EH (cell line): ENCODE measurements at places on chromosomes 16 and 17.

- DNase-seq = no peak
Measured at GRCh38 chr16:23141033-23141432, 8.2 kb downstream of the USP31 start.

- peak; percentile 46 for DNase-seq
Measured at GRCh38 chr16:50338371-50339231, 30.2 kb downstream of the BRD7 start.

GRCh38 chr16:87953308-87954215, 2.3 kb downstream of the BANP start:
- no peak for DNase-seq

- no peak for DNase-seq
Measured at GRCh38 chr17:36094232-36094631, 4.3 kb upstream of the CCL3 start.

DNA sequence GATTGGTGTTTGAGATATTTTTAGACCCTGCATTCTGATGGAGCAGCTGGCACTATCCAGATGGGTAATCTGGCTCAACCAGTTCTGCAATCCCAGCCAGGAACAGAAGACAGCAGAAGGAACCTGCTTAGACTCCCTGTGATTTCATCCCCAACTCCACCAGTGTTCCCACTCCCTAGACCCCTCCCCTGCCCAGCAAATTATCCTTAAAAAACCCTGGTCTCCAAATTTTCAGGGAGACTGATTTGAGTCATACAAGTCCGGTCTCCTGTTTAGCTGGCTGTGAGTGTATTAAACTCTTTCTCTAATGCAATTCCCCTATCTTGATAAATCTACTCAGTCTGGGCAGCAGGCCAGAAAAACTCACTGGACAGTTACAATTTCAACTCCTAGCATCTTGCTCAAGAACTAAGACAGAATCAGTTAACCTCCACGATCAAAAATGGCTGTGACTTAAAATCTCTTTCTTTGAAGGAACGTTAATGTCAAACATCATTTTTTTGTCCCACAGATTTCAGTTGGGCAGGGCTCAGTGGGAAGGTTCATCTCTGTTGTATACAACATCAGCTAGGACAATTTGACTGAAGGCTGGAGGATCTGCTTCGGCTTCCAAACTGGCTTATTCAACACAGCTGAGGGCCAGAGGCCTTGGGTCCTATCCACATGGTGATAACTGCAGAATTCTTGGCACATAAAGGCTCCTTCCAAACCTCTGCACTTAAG, 4.9 kb upstream of the RBL2 start:
- peak; percentile 74 for DNase-seq

- DNase-seq = no peak
Measured at GRCh38 chr17:83075270-83075880, 4.0 kb upstream of the METRNL start.

DNA sequence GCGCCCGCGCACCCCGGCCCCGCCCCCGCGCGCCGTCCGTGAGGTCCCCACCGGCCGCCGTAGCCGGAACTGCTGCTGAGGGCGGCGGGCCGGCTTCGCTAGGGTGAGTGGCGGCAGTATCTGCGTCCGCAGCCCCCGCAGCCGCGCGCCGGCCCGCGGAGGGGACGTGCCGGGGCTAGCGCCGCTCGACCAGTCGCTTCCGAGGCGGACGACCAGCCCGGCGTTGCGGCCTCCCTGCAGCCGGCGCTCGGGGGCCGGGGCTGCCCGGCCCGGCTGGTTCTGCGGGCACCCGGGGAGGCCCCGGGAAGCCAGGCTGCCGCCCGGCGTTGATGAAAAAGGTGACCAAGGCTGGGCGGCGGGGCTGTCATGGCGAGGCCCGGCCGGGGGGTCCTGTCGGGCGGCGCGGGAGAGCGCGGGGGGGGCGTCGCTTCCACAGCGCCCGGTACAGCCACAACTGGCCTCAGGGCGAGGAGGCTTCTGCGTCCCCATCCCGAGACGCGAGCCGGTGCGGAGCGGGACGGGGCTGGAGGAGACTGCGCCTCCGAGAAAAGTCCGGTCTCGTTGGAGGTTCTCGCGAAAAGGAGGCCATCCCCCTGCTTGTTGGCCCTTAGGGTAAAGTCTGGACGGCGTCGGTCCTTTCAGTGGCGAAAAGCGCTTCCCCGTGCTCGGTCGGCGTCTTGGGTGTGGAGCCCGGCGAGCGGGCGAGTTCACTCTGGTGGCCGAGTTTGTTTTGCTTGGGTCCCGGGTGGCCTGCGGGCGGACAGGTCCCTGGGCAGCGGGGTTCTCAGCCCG, at the start of gene CRAMP1:
CRAMP1 (plus strand) TSS at position 41 of the 792 bp plus-strand sequence. CDS start 2,280 bp downstream, outside the sequence.
- DNase-seq = peak; percentile 18

DNA sequence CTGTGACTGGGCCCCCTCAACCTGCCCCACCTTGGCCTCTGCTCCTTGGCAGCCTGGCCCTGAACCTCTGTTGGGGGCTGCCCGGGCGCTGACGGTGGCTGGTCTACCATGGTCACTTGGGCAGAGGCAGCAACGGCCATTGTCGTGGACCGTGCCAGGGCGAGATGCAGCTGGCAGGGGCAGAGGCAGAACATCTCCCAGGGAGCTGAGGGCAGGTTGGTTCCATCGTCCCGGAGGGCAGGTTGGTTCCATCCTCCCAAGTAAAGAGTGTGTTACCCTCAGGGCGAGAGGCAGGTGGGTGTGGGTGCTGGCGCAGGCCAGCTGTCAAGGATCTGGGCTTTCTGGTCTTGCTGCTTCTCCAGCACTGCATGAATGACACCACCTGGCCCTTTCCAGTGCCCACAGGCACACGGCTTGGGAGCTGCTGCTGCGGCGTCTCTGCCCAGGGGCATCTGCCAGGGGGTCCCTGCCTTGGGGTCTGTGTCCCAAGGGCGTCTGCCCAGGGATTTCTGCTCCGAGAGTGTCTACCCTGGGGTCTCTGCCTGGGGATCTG, 12.0 kb downstream of the ACSF3 start:
- DNase-seq = no peak

- peak; percentile 43 for DNase-seq
Measured at GRCh38 chr17:62692721-62693431, 65.4 kb downstream of the MRC2 start.

DNA sequence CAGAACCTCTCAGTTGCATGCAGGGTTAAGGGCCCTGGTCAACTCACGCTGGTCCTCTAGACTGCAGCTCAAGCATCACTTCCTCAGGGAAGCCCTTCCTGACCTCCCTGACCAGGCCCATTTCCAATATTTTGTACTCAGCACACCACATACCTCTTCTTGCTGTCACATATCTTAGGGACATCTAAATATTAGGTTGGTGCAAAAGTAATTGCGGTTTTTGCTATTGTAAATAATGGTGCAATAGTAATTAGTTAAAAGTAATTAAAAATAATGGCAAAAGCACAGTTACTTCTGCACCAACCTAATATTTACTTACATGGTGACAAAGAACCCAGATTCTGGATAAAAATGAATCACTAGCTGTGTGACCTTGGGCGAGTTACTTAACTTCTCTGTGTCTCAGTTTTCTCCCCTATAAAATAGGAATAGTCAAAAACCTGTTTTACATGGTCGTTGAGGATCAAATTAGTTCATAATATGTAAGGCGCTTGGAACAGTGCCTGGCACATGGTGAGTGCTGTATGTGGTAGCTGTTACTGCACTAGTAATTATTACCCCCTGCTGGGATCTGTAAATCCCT, 177.4 kb downstream of the PRKCB start:
- DNase-seq = no peak

GRCh38 chr17:41029633-41030245, at the start of gene KRTAP1-4:
Gene KRTAP1-4, minus strand, starts transcription at chr17:41030195. Its CDS starts 117 bp downstream, at chr17:41030078.
- no peak for DNase-seq

DNA sequence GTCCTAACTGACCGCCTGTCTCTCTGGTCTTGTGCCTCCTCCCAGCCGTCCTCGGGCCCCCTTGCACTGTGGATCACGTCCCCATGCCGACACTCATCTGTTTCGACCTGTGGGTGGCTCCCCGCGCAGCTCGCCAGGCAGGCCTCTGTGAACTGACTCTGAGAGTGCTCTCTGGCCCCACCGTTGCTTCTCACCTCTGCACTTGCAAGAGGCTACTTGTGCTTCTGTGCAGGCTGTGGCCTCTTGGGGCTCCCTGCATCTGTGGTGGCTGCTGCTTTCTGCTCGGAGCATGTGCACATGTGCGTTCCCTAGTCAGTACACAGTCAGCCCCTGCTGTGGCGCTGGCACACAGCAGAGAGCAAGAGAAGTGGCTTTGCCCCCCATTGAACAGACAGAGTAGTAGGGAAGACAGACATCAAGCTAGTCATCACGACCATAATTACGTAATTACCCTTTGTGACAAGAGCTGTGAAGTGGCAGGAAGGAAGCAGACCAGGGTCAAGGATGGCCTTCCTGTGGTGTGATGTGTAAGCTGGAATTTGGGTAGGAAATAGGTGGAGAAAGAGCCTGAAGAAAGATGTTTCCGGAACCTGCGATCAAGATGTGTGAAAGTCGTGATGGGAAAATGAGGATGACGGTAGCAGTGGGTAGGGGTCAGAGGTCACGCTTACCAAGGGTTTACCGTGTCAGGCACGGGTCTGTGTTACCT, 256.0 kb upstream of the CACNG5 start:
- DNase-seq = peak; percentile 36

DNA sequence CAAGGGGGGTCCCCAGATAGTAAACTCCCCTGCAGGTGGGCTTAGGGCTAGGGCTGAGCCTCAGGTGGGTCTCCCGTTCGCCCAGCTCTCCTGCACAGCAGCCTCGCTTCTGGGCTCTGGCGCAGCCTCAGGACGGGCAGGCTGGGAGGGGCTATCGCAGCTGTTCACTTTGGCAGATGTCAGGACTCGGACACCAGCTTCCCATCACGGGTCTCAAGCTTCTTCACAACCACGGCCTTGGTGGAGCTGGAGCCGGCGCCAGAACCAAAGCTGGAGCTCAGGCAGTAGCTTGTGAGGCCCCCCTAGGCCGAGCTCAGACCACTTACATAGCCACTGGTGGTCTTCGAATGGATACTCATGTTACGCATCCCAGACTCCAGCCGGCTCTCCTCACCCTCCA, 26.0 kb downstream of the CLEC3A start:
- DNase-seq = no peak

- DNase-seq = peak; percentile 74
Measured at GRCh38 chr17:978103-979093, 1.2 kb downstream of the NXN start.

DNA sequence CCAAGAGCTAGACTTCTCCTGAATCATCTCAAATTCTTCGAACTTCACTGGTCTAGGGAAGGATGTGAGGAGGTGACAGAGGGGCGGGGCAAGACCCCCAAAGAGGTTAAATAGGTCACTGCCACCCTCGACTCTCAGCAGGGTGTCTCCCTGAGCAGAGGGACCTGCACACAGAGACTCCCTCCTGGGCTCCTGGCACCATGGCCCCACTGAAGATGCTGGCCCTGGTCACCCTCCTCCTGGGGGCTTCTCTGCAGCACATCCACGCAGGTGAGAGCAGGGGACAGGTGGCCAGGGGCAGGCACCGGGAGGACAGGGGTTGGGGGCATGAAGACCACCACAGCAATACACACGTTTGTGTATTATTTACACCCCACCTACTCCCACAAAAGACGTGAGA, 9.2 kb downstream of the CCL17 start:
- DNase-seq = no peak

DNA sequence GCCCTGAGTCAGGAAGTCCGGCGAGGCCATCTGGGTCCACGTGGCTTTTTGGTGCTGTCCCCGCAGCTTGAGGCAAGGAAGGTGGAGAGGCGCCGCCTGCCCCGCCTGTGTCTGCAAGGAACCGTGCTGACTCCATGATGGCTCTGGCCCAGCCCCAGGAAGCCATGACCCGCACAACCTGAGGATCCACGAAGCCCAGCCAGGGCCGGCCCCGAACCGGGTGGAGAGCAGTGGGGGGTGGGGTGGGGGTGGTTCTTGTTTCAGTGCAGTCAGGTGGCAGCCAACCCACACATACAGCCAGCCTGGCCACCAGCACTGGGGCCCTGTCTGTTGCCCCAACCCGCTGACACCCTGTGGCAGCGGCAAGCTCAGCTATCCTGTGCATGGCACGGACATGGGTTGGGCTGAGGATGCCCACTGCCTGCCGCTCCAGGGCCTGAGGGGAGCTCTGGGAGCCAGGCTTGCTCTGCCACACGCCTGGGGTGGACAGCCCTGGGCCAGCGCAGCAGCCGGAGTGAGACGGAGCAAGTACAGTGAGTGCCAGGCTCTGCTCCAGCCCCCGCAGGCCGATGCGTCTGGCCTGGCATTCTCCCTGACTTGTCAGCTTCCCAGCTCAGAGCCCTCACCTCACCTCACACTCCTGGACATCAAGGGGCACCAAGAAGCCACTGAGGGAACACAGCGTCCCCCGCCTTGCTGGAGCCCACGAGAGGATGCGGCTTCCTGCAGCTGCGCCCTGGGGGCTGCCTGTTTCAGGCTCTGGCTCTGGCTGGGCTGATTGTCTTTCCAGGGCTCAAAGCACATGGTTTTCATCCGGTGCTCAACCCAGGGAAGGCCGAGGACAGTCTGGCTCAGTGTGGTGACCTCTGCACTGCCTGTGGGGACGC, 68.8 kb downstream of the LMF1 start:
- no peak for DNase-seq

GRCh38 chr17:36613155-36613554, 11.8 kb downstream of the MRM1 start:
- DNase-seq = no peak

DNA sequence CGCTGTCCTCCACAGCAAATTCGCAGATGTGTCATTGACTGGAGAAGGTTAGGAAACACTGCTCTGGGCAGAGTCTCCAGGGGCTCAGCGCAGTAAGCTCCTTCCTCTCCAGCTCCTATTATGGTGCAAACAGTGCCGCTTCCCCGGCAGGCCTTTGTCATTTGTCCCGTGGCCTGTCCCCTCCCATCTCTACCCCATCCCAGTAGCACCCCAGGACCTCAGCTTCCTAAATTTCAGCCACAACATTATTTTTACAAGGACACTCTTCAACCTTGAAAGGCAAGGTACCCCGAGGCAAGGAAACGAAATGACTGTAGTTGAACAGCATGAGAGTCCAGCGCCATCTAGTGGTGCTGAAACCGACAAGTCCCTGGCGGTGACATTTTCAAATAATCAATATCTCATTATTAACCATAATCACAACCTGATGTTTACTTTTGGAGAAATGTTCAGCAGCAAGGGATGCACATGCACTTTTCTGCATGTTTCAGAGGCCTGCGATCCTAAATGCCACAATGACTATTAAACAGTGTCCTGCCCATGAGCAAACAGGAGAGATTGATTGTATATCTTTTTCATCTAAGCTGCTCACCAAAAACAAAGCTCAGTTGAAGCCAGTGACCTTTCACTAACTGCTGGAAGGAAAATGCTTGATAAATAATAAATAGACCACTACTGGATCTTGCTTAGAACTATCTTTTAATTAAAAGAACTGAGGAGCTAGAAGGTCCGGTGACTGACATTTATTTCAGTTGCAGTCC, 16.5 kb downstream of the MRPS23 start:
- DNase-seq = peak; percentile 77

- no peak for DNase-seq
Measured at GRCh38 chr16:56068314-56068713, 123.0 kb upstream of the GNAO1 start.

GRCh38 chr16:55250701-55251100, 73.3 kb upstream of the IRX6 start:
- no peak for DNase-seq
